CD4-positive, alpha-beta T cell treated with Interleukin-6 at 100 ng/mL for 8 hours (primary cell): ENCODE measurements at places on chromosomes 13 and 19.

DNA sequence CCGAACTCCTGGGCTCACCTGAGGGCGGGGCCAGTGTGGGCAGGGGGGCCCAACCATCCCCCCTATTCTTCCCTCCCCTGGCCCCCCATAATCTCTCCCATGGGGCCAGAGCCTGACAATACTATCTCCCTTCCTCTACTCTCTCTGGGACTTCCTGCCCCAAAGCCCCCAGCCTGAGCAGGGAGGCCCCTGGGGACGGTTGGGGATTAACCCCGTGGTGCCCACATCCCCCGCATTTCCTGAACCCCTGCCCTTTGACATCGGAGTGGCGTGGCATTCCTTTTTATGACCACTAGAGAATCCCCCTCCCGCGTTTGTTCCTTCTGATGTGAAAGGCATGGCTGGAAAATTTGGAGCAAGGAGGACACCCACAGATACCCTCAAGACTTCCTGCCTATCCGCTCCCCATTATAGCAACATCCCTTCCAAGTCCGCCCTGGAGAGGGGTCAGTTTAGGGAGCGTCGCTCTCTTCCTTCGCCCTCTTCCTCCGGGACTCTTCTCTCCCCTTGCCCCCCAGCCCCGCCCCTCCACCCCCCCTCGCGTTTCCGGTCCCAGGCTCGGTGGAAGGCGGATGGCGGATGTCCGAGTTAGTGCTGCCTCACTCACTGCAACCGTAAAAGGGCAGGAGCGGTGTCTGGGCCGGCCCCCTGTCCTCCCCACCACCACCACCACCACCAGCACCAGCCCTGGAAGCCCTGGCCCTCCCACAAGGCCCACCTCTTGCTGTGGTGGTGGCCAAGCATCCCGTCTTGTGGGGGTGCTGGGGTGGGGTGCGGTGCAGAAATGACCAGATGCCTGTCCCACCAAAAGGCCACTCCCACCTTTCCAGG is 1.8 kb downstream of the VASP start:
- DNase-seq: no peak

DNA sequence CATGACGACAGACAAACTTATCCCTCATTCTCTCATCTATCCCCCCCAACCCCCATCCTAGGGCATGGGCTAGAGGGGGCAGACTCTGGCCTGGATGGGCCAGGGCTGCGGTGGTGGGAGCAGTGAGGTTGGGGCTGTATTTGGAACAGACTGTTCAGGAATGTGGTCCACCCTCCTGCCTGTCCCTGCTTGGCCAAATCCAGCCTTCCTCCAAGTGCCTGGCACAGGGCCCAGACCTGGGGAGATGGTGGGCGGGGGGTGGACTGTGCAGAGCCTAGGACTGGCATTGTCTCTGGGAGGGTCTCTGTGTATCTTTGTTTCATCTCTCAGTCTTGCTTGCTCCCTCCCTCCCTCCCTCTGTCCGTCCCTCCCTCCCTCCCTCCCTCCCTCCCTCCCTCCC is 14.2 kb downstream of the EGLN2 start:
- no peak for DNase-seq

- no peak for DNase-seq
Observed at GRCh38 chr19:812049-812746, 9.6 kb downstream of the PLPPR3 start.

- DNase-seq: no peak
Observed at GRCh38 chr13:46531953-46532352, 21.0 kb upstream of the LRCH1 start.

DNA sequence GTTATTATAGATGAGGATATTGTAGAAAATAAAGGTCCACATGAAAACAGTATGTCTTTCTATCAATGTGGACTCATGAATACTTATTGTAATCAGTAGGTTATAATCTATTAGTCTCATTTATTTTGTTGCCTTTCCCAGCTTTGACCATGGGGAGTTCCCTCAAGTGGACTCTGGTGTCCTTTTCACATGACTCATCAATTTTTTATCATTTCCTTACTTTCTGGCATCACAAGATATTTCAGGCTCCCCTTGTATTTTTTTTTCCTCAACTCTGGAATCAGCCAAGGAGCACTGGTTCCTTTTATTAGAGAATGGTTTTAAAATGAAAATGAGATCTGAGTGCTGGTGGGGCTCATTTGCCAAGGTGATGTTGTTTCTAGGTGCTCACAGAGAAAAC is 63.4 kb upstream of the DIAPH3 start:
- DNase-seq: no peak

DNA sequence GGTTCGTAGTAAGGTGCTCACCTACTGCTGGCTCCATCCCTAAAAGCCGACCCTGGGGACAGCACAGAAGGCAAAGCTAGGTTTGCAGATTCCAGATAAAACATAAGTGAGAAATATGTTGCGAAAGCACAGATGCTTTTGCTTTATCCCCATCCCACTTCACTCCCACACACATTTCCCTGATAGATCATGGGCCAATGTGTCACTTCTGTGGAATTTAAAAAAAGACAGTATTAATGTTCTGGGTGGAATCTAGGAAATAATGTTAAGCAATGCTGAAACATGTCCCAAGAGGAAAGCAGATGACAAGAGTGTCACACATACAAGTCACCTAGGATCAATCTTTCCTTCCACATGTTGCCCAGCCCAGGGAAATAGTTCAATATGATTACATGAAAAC is 661.0 kb upstream of the MIR17HG start:
- no peak for DNase-seq

DNA sequence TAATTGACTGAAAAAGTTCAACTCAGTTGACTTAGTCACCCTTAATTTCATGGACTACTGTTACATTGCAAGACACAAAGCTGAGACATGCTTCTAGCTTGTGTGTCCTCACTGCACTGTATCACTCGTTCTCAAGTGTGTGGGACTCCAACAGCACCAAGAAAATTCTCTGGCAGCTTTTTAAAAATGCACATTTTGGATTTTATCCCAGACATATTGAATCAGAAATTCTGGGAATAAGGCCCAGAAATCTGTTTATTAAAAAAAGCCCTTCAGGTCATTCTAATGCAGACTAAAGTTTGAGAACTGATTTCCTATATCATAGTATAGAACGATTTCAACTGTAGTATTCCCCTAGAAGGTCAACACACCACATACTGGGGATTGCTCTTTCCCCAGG is 1485.3 kb downstream of the PCDH9 start:
- DNase-seq: no peak

DNA sequence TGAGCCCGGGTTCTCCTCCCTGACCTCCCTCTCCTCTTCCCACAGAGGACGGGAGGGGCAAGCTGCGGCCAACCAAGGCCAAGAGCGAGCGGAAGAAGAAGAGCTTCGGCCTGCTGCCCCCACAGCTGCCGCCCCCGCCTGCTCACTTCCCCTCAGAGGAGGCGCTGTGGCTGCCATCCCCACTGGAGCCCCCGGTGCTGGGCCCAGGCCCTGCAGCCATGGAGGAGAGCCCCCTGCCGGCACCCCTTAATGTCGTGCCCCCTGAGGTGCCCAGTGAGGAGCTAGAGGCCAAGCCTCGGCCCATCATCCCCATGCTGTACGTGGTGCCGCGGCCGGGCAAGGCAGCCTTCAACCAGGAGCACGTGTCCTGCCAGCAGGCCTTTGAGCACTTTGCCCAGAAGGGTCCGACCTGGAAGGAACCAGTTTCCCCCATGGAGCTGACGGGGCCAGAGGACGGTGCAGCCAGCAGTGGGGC is 162.2 kb downstream of the KDM4B start:
- no peak for DNase-seq

- no peak for DNase-seq
Observed at GRCh38 chr13:79585033-79585432, 104.1 kb downstream of the NDFIP2 start.

GRCh38 chr13:35714588-35715377 is 238.3 kb upstream of the MAB21L1 start:
- no peak for DNase-seq

DNA sequence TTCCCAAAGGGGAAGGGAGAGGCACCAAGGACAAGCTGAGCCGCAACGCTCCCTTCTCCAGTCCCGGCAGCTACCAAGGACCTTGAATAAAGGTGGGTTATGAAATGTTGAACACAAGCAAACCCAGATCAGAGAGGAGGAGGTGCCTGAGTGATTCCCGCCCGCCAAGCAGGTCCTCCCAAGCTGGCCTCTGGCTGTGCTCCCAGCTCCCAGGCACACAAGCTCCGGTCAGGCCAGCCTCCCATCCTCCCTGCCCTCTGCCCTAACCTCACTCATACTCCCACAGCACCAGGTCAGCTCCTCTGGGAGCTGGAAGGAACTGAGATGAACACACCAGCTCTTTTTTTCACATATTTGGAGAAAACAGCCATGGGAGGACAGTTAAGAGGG is 3.7 kb downstream of the NAPA start:
- DNase-seq: no peak

DNA sequence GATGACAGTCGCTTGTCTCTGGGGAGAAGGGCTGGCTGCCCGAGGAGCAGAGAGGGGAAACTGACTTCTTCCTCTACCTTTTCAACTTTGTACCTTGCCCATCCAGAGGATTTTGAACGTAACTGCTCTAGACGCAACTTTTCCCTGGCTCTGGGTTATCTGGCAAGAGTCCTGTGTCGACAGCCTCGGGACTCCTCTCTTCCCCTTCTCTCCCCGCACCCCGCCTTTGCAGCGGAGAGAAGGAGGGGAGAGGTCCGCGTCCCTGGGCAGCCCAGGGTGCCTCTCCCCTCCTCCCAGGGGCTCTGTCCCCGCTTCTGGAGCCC is 574 bp downstream of the SH3GL1 start:
- no peak for DNase-seq

GRCh38 chr13:99061411-99061810 is 83.5 kb upstream of the DOCK9 start:
- DNase-seq: no peak

- DNase-seq: no peak
Observed at GRCh38 chr13:33860526-33860925, 42.6 kb downstream of the RFC3 start.

- no peak for DNase-seq
Observed at GRCh38 chr13:85693889-85694511, 105.2 kb downstream of the SLITRK6 start.

DNA sequence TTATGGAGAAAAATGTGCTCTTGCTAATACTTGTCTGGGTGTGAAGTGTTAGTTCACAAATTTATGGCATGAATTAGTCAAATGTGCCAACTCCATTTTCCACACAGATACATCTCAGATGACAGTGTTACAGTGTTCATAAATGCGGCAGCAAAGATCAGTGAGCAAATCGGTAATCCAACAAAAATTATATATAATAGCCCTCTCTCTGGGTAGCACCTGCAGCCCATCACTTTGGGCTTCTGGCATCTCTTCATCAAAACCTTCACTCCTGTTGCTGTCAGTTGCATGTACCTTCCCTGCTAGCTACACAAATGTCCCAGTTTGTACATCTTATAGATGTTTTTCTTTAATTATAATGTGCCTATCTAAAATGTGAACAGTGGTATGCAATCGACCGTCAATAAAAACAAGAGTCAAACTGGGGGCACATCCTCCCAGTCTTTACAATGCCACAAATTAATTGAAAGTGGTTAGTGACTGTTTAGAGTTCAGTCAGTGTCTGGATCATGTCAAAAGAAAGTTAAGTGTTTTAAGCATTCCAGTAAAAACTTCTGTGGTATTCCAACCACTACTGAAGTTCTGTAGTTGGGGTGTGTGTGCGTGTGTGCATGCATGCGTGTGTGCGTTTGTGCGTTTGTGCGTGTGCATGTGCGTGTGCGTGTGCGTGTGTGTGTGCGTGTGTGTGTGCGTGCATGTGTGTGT is 448.9 kb downstream of the DCT start:
- DNase-seq: no peak

DNA sequence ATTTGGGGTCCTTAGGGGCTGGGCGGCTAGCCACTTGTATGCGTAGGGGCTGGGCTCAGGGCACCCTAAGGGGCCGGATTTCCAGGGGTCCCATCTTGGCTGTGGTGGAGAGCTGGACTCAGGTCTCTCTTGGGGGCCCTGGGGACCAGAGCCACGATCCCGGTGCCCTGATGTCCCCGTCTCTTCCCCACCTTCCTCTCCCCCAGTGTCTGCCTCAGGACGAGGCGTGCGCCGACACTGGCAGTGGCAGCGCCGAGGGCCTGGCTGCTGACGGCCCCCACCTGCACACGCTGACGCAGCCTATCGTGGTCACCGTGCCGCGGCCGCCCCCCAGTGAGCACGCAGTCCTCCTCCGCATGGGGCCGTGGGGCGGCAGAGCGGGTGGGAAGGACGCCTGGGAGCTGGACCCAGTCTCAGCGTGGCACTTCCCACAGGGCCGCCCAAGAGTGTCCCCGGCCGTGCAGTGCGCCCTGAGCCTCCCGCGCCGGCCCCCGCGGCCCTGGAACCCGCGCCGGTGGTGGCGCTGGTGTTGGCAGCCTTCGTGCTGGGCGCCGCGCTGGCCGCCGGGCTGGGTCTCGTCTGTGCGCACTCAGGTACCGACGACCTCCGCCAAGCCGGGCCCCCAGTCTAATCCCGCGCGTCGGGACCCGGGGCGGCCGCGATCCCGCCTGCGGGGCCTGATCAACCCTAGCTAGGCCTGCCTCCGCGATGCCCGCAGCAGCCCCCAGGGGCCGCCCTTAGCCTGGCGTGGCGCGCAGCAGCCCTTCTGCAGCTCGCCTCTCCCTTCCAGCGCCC is 2.7 kb upstream of the SNAPC2 start:
- DNase-seq: peak; percentile 37

GRCh38 chr13:112639521-112639920 is 50.3 kb upstream of the ATP11A start:
- no peak for DNase-seq

DNA sequence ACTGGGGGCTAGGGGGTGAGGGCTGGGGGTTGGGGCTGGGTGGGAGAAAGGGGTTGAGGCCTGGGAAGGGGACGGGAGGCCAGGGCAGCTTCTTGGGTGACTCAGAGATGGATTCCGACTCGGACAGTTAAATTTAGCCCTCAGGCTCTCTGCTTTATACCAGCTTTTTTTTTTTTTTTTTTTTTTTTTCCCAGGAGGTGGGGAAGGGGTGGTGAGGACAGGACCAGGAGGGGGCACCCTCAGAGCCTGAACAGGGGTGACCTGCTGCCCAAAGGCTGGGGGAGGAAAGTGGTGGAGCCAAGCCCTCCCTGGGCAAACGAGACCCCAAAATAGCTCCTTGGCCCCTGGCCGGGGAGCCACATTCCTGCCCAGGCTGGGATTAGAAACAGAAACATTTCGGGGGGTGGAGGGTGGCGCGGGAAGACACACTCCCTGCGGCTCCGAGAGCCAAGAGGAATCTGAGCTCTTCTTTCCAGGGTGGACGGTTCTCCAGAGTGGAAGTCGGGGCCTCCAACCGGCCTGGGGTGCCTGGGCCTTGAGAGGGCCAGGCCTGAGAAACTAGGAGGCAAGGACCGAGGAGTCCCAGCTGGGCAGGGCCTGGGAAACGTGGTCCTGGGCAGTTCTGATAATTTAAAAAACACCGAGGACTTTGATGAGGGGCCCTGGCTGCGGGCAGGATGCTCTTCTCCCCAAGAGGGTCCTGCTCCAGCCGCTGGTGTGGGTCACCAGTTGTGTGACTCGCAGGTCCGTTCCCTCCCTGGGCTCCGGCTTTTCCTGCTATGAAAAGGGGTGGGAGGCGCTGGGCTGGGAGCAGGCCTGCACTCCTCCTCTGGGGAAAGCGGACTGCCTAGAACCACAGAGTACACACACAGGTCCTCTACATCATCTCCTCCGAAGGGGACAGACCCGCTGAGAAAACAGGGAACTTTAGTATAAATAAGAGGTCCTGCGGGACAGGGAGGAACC is 813 bp upstream of the DMPK start:
- DNase-seq: no peak

GRCh38 chr13:73321043-73321442 is 262.2 kb downstream of the KLF5 start:
- DNase-seq: no peak

- no peak for DNase-seq
Observed at GRCh38 chr19:56727677-56728076, 56.1 kb upstream of the ZNF835 start.
